CD4-positive, alpha-beta T cell treated with Interleukin-15 for 4 hours (primary cell): ENCODE measurements at places on chromosomes 1 and 21.

DNA sequence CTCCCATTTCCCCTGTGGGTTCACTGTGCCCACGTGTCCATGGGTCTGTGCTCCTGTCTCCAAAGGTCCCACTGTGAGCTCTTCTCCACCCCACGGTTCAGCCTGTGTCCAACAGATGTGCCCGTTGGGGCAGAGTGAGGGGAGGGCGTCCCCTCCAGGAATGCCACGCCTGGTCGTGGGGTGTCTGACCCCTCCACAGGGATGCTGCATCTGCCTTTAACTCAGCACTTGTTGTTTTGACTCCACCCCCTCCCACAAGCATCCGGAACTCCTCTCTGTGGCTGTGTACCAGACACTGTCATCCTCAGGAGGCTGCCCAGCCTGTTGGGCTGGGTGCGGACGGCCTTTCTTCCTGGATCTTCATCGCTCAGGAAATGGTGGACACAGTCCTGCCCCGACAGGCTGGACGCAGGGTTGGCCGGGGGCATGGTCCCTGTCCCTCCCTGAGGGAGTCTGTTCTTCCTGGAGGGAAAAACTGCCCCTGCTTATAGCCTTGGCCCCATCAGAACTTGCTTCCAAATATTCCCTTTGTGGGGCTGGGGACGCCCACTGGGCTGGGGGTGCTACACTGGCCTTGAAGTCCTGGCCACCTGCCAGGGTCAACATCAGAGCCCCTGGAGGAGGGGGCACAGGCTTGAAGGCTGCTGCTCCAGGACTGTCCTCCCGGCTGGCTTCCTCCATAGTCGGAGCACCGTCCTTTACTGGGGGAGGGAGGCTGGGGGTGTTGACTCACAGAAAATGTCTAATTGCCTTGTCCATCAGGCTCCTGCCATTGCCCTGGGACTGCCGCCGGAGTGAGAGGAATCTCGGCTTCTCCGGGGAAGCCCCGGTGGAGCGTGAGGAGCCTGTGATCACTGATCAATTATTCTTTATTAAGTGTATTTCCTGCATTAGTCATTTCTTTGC lies 182.0 kb upstream of the C1orf174 start:
- DNase-seq = no peak

GRCh38 chr1:30629501-30629900 lies 93.9 kb downstream of the MATN1 start:
- DNase-seq = no peak

DNA sequence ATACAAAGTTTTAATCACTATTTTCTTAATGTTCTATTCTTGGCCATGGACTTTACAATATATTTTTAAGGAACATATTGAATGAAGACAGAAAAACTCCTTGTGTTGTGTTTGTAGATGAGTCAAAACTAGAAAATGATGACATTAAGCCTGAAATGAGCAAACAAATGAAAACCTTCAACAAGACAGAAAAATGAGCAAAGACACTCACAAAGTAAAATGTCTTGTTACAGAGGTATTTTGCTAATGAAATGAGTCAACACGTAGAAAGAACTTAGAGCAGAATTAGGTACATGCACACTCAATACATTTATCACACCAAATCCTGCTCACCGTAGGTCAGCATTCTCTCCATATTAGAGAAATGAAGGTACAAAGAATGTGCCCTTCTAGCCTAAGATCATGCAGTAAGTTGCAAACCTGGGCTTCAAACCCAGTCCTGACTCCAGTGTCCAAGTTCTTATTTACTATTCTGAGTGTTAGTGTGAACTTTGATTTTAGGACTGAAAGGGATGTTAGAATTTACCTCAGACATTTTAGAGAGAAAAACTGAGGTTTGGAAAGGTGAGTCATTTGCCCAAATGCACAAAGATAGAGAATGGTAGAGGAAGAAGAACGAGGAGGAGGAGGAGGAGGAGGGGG lies 133.9 kb upstream of the SGIP1 start:
- DNase-seq = no peak

- DNase-seq = no peak
Observed at GRCh38 chr1:28354121-28354520, 15.4 kb upstream of the PHACTR4 start.

DNA sequence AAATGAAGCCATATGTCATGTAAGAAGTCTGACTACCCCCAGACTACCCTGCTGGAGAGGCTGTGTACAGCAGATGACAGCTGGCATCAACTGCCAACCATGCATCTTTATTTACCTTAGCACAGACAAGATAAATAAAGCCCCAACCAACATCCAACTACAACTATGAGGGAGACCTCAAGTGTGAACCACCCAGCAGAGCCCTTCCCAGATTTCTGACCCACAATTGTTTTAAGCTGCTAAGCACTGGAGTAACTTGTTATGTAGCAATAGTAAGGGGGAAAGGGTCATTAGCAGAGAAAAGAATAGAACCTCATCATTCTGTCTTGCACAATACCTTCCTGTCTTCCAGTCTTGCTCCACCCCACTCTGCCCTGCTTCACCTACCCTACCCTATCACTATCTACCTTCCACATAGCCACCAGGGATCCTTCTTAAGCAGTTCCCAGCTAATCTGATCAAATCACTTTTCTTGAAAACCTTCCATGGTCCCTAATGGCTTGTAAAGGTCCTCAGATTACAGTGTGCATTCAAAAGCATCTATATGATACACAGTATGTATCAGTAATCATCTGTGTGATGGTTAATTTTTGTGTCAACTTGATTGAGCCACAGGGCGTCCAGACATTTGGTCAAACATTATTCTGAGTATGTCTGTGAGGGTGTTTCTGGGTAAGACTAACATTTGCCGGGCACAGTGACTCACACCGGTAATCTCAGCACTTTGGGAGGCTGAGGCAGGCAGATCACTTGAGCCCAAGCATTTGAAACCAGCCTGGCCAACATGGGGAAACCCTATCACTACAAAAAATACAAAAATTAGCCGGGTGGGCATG lies 19.6 kb upstream of the RBM15 start:
- DNase-seq = no peak

- DNase-seq = no peak
Observed at GRCh38 chr1:77668924-77669449, 13.5 kb downstream of the ZZZ3 start.

GRCh38 chr1:54774820-54775498 lies 10.6 kb upstream of the PARS2 start:
- no peak for DNase-seq

- no peak for DNase-seq
Observed at GRCh38 chr1:162141281-162142054, 72.0 kb downstream of the NOS1AP start.

DNA sequence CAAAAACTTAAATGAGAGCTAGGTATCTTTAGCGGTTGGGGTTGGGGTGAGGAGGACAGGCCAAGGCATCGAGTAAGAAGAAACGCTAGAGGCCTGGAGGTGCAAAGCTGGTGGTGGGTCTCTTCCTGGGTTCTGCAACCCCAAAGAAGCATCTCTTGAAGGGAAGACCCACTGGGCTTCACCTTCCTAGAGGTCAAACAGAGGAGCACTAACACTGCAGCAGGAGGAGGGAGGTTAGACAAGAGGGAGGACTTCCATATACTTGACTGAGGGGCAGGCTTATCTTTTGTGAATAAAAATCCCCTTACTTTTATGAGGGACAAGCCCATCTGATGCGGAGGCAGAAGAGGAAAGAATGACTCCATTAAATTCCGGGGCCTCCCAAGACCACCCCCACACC lies 2.5 kb downstream of the MEX3A start:
- DNase-seq = no peak

- DNase-seq = peak; percentile 84
Observed at GRCh38 chr21:42424914-42425541, 21.3 kb downstream of the UBASH3A start.

DNA sequence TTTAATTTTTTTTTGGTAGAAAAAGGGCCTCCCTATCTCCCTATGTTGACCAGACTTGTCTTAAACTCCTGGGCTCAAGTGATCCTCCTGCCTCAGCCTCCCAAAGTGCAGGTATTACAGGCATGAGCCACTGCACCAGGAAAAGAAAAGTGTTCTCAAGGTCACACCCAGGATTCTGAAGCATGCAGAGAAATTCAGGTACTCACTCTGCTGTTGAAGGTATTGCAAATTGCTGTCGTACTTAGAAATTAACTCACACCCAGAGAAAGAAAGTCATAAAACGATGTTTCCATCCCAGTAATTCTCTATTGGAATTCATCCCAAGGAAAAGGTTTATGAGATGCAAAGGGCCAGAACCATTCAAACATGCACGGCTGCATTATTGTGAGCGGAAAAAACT lies 73.7 kb downstream of the DHRS3 start:
- DNase-seq = no peak

- DNase-seq = peak; percentile 81
Observed at GRCh38 chr1:151443846-151444782, 15.2 kb downstream of the POGZ start.

DNA sequence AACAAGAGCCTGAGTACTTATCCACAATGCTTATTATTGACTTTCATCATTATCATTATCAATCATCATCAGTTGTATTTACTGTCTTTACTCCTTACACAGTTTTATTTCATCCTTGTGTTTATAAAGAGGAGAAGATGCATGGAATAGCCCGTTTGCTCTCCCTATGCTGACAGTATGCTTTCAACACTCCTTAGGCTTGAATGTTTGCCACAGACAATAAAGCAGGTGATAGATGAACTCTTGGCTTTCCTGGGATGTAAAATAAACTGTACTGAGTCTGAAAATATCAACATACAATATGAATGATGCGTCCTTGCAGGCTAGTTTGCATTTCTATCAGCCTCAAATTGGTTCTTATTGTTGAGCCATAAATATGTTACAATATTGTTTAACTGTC lies 891.8 kb upstream of the NCAM2 start:
- no peak for DNase-seq
